Lung microvascular endothelial cell (primary cell): ENCODE measurements at places on chromosomes 7 and 10. TPM values are rescaled to one million over a fixed set of nuclear protein-coding genes. Genes with fewer than 3 reads are reported as not detected.

Gene OR2A12
- total RNA-seq = not detected in 2 replicates

Gene ADAM8
- total RNA-seq = 0.22 and 0.40 TPM in 2 replicates

GRCh38 chr7:127644484-127644883, 7.5 kb upstream of the SND1 start:
- DNase-seq = no peak

GRCh38 chr10:123855008-123855684, 36.5 kb downstream of the CPXM2 start:
- DNase-seq = no peak

DNA sequence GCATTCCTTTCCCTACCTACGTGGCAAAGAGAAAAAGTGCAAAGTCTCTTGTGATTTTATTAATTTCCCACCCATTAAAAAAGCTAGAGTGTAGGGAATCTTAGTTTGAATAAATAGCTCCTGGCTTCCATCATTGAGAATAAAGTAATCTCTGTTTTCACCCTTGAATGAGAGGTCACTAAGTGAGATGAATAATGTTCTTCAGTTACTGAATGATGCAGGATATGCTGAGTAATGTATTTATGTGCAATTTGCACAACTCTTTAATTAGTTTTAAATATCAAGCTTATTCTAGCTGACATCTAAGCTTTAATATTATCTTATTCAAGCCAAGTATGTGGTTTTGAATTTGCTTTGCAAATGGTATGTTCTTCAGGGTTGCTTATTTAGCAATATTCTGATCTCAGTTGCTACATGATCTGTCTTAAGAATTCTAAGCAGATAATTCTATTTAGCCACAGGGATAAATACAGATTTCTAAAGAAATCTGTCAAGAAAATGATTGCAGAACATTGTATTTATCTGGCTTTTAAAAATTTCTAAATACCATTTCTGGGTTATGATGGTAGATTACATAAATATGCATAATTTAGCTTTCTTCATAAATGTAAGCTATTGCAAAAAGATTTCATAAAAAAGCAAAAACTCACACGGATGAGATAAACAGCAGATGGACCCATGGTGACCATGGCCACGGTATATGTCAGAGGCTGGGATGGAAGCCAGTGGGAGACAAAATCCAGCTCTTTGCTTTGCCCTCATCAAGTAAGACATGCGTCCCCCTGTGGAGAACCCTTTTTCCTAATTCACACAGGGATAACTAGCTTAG, 141.0 kb downstream of the MACC1 start:
- no peak for DNase-seq

- DNase-seq = no peak
These were observed 28.2 kb downstream of the MTERF1 start for GRCh38 chr7:91852263-91852741.
